ENCODE measurements at places on chromosomes 3 and 15.

- no peak for DNase-seq
Observed at GRCh38 chr3:31147550-31147949, 253.1 kb upstream of the GADL1 start.

- no peak for DNase-seq
Observed at GRCh38 chr3:24764236-24764915, 269.7 kb upstream of the THRB start.

DNA sequence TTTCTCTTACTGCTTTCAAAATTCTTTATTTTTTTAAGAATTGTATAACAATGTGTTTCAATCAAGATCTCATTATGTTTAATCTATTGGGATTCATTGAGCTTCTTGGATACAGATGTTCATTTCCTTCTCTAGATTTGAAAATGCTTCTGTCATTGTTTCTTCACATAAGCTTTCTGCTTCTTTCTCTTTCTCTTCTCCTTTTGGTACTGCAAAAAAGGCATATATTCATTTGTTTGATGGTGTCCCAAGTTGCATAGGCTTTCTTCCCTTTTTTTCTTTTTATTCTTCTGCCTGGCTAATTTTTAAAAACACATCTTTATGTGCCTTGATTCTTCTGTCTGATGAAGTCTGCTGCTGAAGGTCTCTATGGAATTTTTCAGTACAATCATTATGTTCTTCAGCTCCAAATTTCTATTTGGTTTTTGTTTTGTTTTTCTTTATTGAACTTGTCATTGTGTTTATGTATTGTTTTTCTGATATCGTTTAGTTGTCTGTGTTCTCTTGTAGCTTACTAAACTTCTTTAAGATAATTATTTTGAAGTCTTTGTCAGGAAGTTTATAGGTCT, 88.9 kb downstream of the DTWD1 start:
- no peak for DNase-seq

DNA sequence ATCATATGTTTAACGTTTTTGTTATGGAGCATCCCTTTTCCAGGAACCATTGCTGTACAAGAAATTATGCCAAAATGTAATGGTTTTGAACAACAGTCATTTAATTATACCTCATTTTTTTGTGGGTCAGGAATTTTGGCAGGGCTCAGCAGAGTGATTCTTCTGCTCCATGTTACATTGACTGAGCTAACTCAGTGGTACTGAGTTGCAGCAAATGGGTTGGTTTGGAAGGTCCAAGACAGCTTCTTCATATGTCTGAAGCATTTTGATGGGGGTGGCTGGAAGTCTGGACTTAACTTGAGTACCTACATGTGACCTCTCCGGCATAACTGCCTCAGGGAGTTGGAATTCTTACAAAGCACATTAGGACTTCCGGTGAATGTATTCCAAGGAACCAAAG, 26.0 kb upstream of the CMC1 start:
- no peak for DNase-seq

DNA sequence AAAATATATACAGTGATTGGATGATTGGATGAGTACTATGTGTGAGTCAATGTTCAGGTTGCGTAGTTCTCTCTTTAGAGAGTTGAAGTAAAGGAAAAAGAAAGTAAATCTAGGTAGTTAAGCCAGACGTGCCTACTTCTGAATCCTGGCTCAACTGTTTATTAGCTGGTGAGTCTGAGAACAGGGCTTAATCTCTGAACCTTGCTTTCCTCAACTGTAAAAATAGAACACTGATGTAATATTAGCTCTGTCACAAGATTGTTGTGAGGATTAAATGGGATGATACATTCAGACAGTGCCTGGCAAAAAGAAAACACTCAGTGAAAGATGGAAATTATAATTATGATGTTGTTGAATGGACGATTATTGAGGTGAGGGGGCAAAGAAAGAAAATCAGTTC, 413.4 kb downstream of the MAGI1 start:
- DNase-seq: no peak

GRCh38 chr3:68515237-68515636, 417.1 kb downstream of the TAFA4 start:
- DNase-seq: no peak

DNA sequence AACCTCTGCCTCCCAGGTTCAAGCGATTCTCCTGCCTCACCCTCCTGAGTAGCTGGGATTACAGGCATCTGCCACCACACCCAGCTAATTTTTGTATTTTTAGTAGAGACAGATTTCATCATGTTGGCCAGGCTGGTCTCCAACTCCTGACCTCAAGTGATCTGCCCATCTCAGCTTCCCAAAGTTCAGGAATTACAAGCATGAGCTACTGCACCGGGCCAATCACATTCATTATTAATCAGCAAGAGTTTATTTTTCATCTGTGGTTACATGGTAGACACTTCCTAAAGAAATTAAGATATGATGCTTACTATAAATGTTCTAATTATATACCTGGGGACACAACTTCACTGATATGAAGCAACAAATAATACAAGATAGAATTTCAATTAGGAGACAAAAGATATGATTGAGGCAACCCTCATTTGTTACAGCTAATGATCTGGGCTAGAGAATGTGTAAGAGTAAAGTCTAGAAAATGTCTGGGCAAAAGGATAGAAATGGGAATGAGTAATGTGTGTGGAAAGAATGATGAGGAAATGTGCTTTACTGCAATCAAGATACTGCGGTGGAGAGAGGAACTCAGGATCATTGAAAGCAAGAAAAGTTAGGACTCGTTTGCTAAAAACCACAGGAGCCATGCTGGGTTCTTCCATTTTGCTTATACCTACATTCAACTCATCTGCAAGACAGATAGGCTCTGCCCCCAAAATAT, 366.8 kb downstream of the ZIC1 start:
- no peak for DNase-seq

- no peak for DNase-seq
Observed at GRCh38 chr3:98772022-98772421, 8.9 kb downstream of the ST3GAL6 start.

GRCh38 chr15:23773093-23773492, 86.0 kb upstream of the NDN start:
- no peak for DNase-seq

- no peak for DNase-seq
Observed at GRCh38 chr15:79378394-79379109, 53.6 kb upstream of the MINAR1 start.

- DNase-seq: no peak
Observed at GRCh38 chr3:127747066-127747465, 74.3 kb downstream of the ABTB1 start.

DNA sequence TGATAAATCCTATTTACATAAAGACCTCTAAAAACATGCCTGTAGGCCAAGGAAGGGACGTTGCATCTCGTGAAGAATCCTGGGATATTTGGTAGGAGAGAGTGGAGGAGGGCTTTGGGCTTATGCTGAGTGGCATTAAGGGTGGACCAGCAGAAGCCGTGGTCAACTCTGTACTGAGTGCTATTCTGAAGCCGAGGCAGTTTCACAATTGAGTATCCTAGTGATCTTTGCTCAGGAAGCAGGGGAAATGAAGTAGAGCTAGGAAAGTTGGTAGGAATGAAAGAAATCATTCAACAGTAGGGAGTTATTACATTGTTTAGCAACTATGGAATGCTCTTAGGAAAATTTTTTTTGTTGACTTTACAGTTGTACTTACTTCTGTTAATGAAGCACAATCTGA, 24.2 kb downstream of the MCTP2 start:
- no peak for DNase-seq

- DNase-seq: no peak
Observed at GRCh38 chr3:143795874-143796273, 52.4 kb downstream of the SLC9A9 start.

DNA sequence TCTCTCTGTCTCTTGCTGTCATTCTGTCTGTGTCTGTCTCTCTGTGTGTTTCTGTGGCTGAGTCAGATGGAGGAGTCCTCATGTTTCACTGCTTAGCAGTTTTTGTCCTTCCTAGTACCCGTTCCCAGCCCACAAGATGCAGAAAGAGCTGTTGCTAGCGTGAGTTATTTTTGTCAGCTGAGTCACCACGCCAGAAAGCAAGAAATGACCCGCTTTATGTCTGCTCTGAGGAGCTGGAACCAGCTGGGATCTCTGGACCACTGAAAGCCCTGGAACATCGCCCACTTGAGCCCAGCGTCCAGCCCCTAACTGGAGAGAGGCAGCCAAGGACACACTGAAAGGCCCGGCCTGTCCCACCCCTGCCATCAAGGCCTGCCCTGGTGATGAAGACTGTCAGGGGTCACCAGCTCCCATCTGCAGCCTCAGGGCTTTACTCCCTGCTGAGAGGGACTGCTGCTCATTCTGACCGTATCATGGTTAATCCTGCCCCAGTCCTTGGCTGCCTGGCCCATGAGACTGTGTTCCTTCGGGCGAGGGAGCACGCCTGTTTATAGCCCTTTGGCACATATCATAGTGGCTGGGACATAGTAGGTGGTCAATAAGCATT, 101.7 kb upstream of the TPM1 start:
- peak; percentile 97 for DNase-seq

GRCh38 chr3:71601811-71602210, 18.3 kb upstream of the FOXP1 start:
- peak; percentile 84 for DNase-seq

DNA sequence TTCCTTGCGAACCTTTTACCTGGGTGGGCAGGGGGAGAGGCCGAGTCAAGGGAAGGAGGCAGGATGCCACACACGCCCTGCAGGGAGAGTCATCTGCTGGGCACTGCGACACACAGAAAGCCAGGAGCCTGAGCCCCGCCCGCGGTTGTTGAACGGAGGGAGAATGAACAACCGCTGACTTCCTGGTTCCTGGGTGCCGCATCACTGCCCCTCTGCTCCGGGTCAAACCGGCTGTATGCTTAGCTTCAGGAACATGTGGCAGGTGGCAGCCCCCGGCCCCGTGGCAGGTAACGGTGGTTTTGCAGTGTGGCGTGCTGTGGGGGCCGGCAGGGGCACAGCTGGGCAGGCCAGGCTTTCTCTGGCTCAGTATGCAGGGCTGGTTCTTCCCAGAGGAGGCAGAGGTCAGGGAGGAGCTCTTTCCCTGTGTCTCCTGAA, 33.4 kb downstream of the APBA2 start:
- no peak for DNase-seq

DNA sequence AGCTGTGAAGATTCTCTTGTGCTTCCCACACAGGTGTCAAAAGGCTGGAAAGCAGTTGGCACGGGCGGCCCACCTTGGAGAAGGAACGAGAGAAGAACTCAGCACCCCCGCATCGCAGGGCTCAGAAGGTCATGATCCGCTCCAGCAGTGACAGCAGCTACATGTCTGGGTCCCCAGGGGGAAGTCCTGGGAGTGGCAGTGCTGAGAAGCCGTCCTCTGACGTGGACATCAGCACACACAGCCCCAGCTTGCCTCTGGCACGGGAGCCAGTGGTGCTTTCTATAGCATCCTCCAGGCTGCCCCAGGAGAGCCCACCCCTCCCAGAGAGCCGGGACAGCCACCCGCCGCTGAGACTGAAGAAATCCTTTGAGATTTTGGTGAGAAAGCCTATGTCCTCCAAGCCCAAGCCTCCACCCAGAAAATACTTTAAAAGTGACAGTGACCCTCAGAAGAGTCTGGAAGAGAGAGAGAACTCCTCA, 31.4 kb downstream of the STARD5 start:
- DNase-seq: no peak

GRCh38 chr15:52710050-52710707, 31.0 kb upstream of the ATOSA start:
- no peak for DNase-seq

DNA sequence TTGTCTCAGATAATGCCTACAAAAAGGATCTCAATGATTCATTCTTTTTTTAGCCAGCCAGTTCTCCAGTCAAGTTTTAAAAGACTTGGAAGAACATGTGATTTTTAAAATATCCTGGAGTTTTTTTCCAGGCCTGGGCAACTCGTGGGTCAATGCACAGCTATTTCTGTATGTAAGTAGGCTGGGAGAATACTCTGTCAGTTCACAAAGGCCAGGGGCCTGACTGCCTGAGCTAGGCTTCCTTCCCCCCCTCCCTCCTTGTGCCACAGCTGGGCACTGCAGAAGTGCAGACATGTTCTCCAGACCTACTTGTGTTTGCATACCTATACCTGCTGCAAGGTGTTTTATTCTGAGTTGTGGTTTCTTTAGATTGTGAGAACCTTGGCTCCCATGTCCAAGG, 43.7 kb downstream of the CTDSPL start:
- DNase-seq: no peak

- no peak for DNase-seq
Observed at GRCh38 chr3:46944191-46944590, 32.4 kb downstream of the CCDC12 start.

DNA sequence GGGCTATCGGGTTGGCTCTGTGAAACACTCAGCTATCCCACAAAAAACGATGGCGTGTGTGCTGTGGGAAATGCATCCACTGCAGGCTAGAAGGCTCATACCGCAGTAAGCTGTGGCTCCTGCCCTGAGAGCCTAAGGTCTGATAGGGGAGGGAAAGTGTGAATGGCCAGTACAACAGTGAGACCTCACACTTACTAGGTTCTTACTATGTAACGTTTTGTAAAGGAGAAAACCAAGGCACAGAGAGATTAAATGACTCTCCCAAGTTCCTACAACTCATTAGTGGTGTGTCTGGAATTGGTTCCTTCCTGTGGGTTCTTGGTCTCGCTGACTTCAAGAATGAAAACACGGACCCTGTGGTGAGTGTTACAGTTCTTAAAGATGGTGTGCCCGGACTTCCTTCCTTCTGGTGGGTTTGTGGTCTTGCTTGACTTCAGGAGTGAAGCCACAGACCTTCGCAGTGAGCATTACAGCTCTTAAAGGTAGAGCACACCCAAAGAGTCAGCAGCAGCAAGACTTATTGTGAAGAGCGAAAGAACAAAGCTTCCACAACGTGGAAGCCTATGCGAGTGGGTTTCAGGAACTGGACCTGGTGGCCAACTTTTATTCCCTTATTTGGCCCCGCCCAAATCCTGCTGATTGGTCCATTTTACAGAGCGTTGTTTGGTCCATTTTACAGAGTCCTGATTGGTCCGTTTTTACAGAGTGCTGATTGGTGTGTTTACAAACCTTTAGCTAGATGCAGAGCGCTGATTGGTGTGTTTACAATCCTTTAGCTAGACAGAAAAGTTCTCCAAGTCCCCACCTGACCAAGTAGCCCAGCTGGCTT, 161.7 kb downstream of the POLR2M start:
- DNase-seq: no peak

DNA sequence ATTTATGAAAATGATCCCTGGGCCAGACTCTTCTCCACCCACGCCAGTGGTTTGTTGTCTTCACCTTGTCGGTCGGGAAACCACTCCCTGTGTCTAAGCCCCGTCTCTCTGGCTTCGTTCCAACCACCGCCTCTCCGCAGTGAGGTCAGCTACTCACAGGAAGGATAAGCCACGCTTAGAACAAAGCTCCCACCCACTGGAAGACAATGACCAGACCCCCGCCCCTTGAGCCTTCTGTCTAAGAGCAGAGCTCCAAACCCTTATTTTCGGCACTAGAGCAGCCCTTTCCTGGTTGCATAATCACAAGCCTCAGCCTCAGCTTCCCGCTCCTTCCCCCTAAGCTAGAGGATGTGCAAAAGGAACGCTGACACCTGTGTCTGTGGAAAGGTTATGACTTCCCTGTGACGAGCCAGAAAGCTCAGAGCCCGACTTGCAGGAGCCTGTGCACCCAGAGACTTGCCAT, 114.9 kb upstream of the MEF2A start:
- DNase-seq: no peak

- DNase-seq: no peak
Observed at GRCh38 chr3:17670749-17671148, 71.7 kb downstream of the TBC1D5 start.

GRCh38 chr3:144762091-144762490, 790.5 kb downstream of the DIPK2A start:
- DNase-seq: no peak

Measured in RCC 7860 (cell line).